ENCODE measurements at places on chromosomes 5 and 9.

DNA sequence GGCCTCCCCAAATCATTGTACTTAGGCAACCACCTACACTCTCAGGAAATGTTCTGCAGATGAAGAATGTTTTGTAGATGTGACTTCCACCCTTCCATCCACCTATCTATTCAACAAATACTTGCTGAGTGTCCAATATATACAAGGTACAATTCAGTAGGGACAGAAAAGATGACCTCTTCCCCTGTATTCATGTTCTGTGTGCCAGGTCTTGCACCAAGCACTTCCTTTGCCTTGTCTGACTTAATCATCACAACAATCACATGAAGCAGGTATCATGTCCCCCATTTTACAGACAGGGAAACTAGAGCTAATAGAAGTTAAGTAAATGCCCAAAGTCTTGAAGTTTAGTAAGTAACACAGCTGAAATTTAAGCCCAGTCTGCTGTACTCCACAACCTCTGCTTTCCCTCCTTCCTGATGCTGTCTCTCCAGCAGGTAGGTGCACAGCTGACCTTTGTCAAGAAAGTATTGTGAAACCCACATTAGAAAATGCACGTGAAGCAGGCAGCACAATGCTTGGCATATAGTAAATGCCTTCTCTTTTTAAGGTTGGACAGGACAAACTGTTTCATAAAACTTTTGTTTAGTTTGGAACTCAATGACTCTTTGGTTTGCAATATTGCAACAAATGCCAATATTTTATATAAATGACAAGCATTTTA lies 296.5 kb downstream of the DEPDC1B start:
- DNase-seq, result no peak

GRCh38 chr5:163730206-163730756 lies 224.9 kb downstream of the MAT2B start:
- no peak for DNase-seq

- no peak for DNase-seq
These were observed 694.1 kb upstream of the C9orf72 start for GRCh38 chr9:28267351-28267750.

DNA sequence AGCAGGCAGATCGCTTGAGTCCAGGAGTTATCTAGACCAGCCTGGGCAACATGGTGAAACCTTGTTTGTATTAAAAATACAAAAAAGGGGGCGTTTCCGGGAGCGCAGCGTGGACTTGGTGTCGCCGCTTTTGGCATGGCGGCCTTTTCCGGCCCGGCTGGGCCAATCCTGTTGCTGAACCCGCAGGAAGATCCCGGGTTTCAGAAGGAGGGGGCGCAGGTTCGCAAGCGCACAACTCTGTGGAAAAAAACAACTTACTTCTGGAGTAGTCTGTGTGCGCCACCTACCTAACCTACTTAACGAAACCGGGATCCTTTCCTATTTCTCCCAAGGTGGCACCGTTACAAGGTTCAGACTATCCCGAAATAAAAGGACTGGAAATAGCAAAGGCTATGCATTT lies 198.6 kb downstream of the MSX2 start:
- DNase-seq, result no peak

DNA sequence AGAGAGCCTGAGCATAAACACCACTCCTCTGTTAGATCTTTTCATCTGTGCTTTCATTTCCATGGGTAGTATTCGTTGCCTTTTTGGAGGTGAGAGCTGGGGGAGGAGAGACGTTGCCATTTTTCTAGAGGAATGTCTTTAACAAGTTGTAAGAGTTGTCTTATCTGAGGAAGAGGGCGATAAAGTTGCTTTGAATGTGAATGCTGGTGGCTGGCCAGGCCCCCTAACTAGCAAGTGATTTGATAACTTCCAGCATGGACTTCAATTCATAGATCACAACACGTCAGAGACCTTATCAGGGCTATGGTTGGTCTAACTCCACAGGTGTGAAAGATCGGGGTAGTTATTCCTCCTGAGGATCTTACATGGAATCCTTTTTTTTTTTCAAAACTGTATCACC lies 30.0 kb upstream of the AOPEP start:
- DNase-seq, result no peak

DNA sequence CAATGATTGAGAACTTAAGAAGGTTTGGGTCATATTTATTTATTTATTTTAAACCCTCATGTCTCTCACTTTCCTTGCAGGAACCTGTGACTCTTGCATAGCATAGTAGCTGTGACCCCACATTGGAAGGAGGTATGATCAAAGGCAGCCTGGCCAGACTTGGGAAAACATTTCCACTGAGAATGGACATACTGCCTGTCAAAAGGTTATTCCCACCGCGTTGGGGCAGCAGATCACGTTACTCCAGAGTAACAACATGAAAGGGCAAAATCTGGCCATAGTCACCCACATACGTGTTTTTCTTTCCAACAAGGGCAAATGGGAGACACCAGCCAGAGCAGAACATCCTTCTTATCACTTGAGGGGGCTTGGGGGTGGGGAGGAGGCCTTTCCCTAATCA lies 95.7 kb downstream of the ARL15 start:
- DNase-seq, result no peak

DNA sequence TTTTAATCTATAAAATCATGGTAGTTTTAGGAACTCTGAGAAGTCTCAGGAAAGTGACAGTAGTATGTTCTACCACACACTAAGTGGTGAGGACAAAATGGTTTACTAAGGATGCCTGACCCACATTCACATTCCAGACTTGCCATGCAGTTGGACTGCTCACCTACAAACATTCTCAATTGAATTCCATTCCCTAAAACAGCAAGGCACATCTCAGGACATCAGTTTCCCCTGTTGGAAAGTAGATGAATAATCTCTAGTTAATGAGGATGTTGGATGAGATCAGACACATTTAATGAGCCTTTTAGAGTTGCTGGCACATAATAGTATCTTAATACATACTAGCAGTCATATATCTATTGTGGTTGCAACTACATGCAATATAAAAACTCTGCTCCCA lies 76.6 kb downstream of the ZNF618 start:
- DNase-seq, result no peak

DNA sequence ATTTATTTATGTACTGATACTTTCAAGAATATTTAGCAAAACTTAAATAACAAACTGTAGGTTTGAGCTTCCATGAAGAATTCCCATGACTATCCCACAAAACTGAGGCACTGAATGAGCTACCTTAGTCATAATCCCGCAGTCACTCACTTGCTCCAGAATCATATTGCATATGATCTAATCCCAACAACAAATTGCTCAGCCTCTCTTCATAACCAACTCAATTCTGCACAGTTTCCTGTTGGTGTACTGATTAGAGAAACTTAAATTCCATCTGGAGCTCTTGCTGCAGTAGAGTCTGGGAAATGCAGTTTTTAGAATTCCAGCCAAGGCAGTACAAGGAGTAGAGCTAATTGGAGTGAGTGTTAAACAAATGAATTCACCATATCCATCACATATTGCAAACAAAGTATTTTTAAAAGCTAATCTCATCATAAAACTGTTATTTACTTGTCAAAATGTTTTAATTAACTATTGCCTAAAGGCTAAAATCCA lies 35.7 kb upstream of the CDH18 start:
- DNase-seq, result no peak

DNA sequence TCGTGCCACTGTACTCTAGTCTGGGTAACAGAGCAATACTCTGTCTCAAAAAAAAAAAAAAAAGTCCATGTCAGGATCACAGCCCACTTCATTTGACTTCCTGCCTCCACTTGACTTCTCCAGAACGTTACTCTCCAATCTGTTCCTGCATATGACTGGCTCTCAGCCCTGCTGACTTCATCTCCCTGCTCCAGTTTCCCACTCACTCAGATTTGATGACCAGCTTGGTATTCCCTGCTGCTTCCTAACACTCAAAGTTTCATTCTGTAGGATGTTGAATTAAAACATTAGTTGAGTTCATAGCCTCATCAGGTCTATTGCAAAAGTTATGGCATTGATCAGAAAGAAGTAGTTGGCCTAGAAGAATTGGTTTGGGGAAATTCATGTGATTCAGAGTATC lies 52.3 kb downstream of the UGCG start:
- no peak for DNase-seq

GRCh38 chr9:14902561-14902960 lies 7.7 kb downstream of the FREM1 start:
- DNase-seq, result no peak

- no peak for DNase-seq
These were observed 41.6 kb upstream of the TMEM215 start for GRCh38 chr9:32741706-32742105.

GRCh38 chr5:165227515-165227914 lies 1722.1 kb downstream of the MAT2B start:
- no peak for DNase-seq

DNA sequence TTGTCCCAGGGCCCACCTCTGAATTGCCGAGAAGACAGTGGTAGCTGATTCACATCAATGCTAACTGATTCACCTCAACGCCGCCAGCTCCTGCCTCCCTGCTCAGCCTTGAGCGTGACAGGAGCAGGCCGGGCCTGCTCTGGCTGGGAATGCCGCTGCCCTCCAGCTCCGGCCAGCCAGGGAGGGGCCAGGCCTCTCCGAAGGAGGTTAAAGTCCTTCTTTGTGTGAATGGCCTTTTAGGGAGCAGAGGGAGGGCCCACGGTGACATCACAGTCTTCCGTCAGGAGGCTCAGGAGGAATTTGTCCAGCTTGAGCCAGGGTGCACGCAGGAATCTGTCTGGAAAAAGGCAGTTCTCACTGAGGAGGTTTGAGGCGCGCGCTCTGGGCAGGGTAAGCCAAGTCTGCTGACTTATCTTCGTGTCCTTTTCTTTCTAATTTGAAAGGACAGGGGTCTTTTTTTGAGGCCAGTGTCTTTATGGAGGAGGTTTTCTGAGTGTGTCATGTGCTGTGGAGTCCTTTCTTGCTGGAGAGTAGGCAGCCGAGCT lies 82.7 kb downstream of the C9orf152 start:
- no peak for DNase-seq

DNA sequence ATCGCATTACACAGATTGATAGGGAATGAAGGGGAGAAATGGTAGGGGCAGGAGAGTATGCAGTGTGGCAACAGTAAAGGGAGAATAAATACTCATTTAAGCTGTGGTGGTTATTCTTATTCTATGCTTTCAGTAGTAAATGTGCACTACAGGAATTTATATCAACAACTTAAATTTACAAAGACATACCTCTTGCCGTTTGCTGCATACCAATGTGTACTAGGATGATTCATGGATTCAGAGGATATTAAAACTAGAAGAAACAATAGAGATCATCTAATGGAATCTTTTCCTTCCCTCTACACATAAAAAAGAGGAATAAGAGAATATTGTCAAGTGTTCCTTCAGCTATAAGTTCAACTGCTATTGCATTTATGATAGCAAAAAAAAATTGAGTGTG lies 103.3 kb upstream of the RASA1 start:
- no peak for DNase-seq

DNA sequence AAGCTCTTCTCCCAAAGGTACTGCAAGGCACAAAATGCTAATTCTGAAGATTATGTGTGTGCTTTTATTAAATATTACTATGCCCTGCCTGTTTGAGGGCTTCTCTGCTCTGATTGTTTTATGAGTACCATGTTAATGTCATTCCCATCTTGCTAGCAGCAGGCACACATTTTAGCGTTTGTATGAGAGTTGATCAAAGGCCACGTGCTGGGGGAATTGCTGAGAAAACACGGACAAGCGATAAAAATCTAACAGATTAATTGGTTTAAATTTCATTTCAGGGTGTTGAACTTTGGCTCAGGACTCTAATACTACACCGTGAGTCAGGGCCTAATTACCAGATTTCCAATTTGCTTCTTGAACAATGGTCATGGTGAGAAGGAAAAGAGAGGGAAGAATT lies 298.4 kb downstream of the EBF1 start:
- DNase-seq, result no peak

DNA sequence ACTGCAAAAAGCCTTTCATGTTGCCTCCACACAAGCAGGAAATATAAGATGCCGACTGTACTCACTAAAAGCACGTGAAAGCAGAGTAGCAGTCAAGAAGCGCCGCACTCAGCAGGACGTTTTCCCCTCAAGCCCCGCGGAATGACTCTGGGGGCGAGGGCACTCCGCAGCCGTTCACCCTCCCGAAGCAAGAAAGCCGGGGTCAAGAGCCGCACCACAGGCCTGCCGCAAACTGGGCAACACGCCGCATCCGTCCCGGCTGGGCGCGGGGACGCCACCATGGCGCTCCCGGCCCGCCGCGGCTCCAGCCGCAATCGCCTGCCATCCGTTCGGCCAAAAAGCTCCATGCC lies 364 bp downstream of the RPS6 start:
- DNase-seq, result no peak

DNA sequence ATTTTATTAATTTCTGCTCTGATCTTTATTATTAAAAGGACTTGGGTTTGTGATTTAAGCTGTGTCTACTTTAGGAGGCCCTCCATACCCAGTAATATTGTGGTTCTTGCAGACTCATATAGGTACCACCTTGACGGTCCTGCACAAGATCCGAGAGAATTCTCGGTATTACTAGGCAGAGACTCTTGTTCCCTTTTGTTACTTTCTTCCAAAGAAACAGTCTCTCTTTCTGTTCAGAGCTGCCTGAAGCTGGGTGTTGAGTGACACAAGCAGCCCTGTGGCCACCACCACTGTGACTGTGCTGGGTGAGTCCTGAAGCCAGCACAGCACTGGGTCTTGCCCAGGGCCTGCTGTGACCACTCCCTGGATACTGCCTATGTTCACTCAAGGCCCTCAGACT lies 666.6 kb downstream of the SEMA5A start:
- DNase-seq, result no peak

DNA sequence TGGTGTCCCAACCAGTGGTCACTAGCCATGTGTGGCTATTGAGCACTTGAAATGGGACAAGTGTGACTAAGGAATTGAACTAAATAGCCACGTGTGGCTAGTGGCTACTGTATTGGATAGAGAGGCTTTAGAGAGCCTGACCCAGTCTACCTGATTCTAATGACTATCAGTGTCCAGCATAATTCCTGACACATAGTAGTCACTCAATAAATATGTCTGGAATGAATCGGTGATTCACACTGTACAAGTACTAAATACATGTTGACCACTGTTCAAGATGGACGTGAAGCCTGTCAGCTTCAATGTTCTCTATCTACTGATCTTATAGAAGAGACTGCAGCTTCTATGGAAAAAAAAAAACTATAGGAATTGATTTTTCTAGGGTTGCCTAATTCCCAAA lies 57.7 kb upstream of the MAST4 start:
- DNase-seq, result no peak

GRCh38 chr5:140249536-140249935 lies 53.4 kb downstream of the PFDN1 start:
- DNase-seq, result no peak

- no peak for DNase-seq
These were observed 131.5 kb downstream of the ZNF462 start for GRCh38 chr9:106994463-106994862.

DNA sequence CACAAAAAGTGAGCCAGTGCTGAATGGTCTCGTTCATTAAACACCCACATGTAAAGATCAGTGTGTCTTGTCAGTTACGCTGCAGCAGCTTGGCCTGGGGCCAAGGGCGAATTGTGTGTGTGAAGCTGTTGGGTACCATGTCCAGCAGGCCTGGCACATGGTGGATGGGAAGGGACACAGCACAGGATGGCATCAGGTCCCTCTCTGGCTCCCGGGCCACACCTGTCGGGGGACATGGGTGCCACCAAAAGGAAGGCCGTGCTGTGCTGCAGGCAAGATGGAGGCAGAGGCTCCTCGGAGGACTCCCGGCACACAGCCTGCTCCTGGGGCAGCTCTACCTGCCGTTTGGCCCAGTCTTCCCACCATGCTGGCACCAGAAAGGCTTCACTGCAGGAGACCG lies 32.0 kb downstream of the NKD2 start:
- no peak for DNase-seq
